ENCODE measurements at places on chromosomes 5 and 9.

DNA sequence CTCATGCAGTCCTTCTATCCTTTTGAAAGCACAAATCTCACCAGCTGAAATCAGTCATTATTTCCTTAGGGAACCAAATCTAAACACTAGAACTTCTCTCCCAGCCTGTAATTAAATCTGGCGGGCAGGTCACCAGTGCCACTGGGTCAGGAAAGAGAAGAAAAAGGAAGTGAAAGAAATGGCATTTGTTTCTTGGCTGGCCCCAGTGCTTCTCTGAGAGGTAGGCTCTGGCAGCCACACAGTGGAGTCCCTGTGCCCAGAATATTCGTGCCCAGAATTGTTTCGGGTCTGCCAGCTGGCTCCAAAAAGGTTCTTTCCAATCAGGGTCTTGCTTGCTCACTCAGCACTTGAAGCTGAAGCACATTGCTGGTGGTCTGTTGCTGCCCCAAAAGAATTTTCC, 133.9 kb upstream of the MTAP start:
- DNase-seq, result no peak

DNA sequence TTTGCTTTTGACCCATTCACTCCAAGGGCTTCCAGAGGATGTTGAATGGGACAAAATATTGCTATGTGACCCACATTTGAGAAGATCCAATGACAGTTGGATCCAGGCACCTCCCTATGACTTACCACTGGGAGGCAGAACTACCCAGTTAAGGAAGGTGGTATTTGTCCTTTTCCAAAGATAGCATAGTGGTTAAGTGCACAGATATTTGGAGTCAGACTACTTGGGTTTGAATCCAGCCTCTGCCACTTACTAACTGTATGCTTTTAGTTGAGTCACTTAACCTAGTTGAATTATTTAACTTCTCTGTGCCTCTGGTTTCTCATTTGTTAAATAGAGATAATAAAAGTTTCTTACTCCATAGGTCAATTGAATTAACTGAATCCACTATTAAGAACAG, 74.5 kb upstream of the PALM2AKAP2 start:
- peak; percentile 56 for DNase-seq

DNA sequence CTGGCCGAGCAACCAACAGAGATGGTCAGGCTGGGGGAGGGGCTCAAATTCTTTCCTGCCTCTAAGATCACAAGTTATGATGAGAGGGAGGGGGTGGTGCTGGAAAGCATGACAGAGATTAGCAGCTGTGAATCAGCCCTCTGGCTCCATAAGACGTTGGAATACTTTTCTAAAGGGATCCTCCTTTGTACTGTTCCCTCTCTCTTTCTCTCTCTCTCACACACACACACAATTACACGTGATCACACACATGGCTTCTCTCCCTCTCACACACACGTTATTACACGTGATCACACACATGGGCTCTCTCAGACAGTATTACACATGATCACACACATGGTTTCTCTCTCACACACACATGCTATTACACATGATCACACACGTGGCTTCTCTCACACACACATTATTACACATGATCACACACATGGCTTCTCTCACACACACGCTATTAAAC, at the start of gene SLC45A2:
Gene SLC45A2, minus strand, starts transcription at position 23 of the 454 bp plus-strand sequence. CDS start 110 bp downstream, outside the sequence.
- no peak for DNase-seq

DNA sequence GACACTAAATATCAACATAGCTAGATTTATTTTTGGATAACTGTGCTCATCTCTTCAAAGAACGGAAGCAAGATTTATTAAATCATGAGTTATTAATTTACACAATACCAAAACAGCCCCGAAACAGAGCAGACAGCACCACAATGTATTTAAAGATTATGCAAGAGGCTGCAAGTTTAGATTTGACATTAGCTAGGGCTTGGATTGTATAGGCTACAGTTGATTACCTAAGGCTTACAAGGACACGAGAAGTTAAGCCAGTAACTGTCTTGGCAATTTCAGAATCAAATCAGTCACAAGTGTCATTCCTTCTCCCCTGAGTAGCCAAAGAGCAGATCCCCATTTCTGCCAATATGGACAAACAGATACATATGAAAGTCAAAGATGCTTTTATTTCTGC, 152.6 kb downstream of the MED27 start:
- DNase-seq, result peak; percentile 3

GRCh38 chr5:171957591-171958251, 48.7 kb downstream of the FBXW11 start:
- no peak for DNase-seq

- no peak for DNase-seq
Measured at GRCh38 chr9:2928411-2928810, 84.5 kb upstream of the PUM3 start.
